ENCODE measurements at places on chromosomes 7 and 10.

DNA sequence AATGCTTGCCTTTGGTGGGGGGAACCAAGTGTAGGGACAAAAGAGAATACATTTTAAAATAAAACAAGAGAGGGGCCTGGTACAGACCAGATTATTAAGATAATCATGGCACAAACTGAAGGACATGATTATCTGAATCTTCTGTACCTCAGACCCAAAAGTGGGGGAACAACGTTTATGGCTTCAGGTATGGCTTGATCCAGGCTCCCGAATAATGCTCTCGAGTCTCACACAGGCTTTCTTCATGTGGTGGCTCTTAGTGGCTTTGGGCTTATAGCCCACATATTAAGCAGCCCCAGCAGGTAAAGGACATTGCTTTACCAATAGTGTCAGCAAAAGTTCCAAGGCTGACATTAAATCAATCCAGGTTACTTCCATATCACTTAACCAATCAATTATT lies 106.8 kb upstream of the FOXK1 start:
- DNase-seq, result no peak

DNA sequence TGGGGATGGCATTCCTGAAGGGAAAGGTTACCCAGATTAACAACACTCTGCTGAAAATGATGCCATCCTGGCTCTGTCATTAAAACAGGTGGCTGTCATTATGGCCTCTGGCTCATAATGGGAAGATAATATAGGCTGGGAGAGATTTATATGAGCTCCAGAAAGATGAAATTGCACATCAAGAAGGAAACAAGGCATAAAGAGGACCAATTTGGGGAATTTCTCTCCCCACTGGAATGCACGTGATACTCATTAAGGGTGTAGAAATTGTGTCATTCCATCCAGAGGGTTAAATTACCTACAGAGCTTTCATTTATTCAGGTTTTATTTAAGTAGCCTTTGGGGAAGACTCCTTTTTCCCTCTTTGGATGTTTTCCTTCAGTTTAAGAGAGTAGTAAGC lies 71.6 kb upstream of the CELF2 start:
- no peak for DNase-seq

- no peak for DNase-seq
Observed at GRCh38 chr10:49033939-49034338, 81.4 kb downstream of the VSTM4 start.

- DNase-seq, result no peak
Observed at GRCh38 chr10:79443338-79444198, 1.9 kb downstream of the ZCCHC24 start.

DNA sequence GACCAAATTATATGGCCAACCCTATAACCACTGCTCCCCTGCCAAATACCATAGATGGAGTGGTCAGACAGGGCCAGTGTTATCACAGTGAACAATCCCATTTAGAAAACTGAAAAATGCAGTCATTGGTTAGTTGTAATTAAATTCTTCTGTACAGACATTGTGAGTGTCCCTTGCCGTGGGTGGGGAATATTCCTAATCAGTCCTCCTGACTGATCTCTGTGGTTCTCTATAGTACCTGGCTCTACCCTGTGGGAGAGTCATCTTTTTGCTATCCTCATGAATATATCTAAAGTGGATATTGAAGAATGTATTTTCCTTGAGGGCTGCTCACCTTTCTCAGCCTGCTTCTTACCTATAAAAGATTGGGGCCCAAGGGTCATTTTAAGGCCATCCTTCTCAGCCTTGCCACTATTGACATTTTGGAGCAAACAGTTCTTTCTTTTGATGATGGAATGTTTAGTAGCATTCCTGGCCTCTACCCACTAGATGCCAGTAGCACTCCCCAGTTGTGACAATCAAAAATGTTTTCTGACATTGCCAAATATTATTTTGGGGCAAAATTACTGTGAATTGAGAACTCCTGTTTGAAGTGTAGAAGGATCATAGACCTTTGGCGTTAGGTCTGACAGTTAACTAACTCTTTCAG lies 110.2 kb downstream of the MAPK8 start:
- no peak for DNase-seq

GRCh38 chr7:81887098-81888090 lies 117.5 kb upstream of the HGF start:
- no peak for DNase-seq

GRCh38 chr7:127673902-127674301 lies 21.9 kb downstream of the SND1 start:
- DNase-seq, result no peak

- DNase-seq, result no peak
Observed at GRCh38 chr7:104123786-104124185, 84.0 kb downstream of the ORC5 start.

DNA sequence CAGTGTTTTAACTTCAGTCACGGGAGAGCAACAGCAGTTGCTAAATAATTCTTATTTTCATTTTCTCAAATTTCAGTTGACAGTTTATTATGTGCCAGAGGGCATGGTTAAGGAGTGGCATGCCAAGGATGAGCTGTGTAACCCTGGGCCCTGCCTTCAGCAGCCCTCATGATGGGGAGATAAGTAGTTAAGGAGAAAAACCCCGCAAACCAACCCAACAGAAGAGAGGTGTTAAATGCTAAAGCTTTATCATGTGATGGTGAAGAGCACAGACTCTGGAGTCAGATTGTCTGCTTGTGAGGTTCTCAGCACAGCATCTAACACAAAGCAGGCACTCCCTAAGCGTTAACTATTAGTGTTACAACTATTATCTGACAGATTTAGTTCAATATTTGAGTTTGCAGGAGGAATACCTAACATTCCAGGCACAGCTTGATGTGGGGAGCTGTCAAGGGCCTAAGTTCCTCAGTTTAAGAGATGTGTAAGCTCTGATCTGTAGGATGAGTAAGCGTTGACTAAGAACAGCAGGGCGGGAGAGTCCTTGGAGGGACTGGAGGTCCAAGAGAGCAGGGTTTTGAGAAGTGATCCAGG lies 29.6 kb downstream of the STAM start:
- DNase-seq, result no peak

GRCh38 chr10:49540056-49540797 lies 1.3 kb upstream of the ERCC6 start:
- DNase-seq, result no peak

DNA sequence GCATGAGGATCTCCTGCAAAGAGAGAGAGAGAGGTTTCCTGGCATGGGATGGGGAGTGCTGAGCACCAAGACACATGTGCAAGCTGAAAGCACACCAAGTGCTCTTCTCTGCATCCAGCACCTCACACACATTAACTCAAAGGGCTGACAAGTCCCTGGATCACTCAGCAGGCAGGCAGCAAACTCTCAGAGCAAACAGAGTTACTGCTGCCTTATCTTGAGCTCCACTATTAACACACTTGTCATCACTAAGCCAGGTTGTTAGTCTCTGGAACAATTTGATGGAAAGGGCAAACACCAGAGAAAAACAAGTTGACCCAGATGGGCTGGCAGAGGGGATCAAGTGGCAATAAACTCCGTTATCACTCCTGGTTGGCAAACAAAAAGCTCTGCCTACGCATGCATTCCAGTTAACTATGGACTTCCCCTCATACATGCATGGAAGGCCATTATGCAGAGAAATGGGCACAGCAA lies 349.9 kb downstream of the KCNMA1 start:
- DNase-seq, result peak; percentile 77

DNA sequence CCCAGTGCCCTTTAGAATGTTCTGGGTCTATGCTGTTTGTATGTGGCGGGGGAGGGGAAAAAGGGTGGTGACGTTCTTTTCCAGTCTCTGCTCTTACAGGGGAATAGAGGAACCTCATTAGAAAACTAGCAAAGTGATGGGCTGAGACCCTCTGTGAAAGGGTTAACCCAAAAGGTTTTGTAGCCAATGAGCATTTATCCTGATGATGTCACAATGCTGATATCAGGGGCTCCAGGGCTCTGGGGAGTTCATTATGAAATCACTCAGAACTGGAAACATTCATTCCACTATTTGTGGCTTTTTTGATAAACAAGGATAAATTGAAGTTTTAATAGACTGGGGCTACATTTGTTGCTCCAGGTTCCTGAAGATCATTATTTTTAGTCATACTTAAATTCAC lies 71.7 kb downstream of the ARID5B start:
- DNase-seq, result no peak

GRCh38 chr10:71804077-71804476 lies 30.8 kb upstream of the VSIR start:
- DNase-seq, result no peak

GRCh38 chr10:71302874-71303568 lies 16.0 kb upstream of the SLC29A3 start:
- peak; percentile 9 for DNase-seq

DNA sequence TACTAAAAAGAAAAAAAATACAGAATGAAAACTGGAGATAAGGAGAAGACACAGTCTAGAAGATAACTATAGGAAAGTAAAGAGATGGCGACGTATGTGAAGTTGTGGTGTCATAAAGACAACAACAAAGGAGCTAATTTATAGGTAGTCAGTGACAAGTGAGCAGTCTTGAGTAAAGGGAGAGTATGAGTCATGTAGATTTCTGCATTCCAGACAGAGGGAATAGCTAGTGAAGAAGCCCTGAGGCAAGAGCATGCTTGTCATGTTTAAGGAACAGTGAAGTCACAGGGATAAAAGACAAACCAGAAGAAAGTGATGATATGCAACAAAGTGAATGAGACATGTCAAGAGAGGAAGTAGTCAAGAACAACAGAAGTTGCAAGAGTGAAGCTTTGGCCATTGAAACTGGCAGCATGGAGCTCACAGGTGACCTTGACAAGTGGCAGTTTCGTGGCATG lies 2.3 kb upstream of the MIOS start:
- DNase-seq, result no peak

DNA sequence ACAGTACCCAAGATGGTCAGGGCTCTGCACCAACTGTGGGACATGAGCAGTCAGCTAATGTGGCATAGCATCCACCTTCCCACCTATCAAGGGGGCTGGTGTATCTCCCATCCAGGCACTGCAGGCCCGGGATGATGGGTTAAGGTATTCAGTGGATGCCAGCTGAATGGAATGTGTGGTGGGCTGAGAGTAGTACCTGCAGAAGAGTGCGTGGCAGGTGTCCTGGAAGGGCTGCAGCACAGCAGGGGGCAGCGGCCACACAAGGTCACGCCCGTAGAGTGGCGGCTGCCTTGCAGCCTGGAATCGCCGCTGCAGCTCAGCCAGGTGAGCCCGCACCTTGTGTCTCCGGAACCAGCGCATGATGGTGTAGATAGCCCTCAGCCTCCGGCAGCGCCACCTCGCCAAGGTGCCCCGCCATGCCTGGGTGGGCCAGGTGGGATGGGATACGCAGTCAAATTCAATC lies 13.3 kb downstream of the MYO1G start:
- DNase-seq, result no peak

- no peak for DNase-seq
Observed at GRCh38 chr10:69568472-69569395, 4.5 kb downstream of the NEUROG3 start.

DNA sequence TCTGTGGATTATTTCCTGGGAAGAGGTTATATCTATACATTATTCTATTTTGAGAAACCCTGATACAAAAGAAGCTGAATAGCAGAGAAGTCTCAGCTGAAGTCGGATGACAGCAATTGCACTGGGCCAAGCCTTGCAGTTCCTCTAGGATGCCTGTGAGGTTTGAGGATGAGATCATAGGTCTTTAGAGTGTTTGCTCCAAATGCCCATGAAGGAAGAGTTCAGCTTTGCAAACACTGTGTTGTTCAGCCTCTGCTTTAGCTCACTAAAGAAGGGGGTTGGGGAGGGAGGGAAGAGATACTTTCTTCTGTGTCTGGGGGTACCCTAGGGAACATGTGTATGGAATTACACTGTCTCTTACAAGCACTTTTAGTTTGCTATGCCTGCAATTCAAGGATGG lies 282.5 kb upstream of the NRP1 start:
- no peak for DNase-seq

DNA sequence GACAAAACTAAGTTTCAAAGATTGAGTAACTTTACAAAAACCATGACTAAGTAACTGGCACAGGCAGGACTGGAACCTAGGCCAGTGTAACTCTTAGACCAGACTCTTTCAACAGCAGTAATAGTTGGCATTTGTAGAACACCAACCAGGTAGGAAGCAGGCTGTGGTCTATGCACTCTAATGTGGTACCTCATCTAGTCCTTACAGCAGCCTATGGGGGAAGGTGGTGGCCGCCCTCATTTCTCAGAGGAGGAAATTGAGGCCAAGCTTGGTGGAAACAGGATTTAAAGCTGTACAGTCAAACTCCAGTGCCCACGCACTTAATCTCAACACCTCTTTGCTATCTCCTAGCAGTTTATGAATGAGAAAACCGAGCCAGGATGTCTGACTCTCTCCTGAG lies 165.4 kb upstream of the LRGUK start:
- no peak for DNase-seq

DNA sequence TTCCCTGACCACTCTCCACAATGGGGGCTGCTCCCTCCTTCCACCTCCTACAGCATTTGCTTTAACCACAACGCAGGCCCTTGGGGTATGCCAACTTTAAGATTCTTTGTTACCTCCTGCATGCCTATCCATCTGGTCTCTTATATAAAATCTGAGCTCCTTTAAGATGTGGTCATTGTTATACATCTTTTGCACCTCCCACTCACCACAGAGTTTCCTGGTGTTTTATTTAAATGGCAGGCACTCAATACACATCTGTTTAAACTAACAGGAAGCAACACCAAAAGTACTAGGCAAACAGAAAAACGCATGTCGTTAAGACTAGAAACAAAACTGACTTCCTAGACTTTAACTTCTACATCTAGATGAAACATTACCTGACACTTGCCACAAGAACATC lies 36.3 kb downstream of the SLC25A13 start:
- no peak for DNase-seq

- DNase-seq, result peak; percentile 81
Observed at GRCh38 chr7:157690833-157691585, 354.2 kb downstream of the DNAJB6 start.

GRCh38 chr10:129046962-129047361 lies 420.1 kb upstream of the MGMT start:
- no peak for DNase-seq

DNA sequence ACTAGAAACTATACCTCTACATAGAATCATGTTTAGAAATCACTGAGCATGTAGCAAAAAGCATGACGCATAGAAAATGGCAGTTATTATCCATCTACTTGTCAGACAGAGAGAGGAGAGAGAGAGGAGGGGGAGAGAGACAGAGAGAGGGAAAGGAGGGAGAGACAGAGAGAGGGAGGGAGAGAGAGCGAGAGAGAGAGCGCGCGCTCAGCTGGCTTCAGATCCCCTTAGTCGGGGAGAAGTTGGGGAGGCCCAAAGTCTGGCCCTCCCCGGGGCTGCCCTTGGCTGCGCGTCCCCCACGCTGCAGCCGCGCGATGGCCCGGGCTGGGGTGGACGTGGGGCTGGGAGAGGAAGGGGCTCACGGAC lies 37.0 kb downstream of the CNPY1 start:
- no peak for DNase-seq

- peak; percentile 84 for DNase-seq
Observed at GRCh38 chr7:91034459-91035368, 229.5 kb upstream of the FZD1 start.

GRCh38 chr10:30455816-30456215 lies 21.8 kb downstream of the MAP3K8 start:
- no peak for DNase-seq
